Mesendoderm (in vitro differentiated cells): ENCODE measurements at places on chromosomes 13 and 19.
A peak's percentile ranks its signal among the peaks of the same experiment; 100 is the strongest.

DNA sequence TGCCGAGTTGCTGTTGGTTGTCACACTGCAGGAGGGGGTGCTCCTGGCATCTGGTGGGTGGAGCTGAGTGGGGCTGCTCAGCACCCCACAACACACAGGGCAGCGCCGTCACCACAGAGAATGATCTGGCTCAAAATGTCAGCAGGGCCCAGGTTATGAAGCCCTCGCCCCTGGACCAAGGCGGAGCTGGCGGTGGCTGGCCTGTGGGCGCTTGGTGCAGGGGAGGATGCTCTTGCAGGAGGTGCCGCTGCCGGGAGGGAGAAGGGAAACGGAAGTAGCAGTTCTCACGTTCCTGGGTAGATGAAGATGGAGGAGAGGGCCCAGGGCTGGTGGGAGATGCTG is 14.2 kb upstream of the LENG8 start:
- no peak for DNase-seq

DNA sequence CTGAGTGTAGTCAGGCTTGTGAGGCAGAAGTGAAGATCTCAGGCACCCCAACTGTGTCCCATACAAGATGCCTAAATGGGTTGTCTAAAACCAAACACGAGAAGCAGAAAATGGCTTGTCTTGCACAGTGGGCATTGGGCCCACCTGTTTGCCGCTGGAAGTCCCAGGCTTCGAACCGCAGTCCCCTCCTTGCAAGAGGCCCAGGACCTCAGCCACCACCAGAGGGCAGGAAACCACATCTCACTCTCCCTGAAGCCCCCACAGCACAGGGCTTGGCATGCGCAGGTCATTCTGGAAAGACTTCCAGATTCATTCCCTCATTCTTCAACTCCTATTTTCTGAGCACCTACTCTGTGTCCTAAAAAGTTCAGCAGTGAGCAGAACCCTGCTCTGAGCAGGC is 973.7 kb downstream of the UQCRFS1 start:
- peak; percentile 78 for DNase-seq

- peak; percentile 94 for DNase-seq
Observed at GRCh38 chr13:51797664-51798488, 6.1 kb downstream of the DHRS12 start.

DNA sequence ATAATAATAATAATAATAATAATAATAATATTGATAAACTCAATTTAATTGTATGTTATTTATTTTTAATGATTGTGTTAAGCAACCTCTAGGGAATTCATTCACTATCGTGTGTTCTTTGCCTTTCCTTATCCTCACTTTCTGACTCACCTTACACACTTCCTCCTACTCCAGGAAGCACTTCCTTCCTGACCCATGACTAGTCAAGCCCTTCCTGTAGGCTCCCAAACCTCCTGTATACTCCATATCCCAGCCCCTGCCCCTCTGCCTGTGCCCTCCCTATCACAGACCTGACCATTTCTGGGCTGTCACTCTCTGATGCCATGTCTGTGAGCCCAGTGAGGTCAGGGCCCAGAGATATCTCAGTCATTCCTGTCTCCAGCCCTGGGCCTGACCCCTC is 7.6 kb downstream of the LGALS4 start:
- DNase-seq = no peak

DNA sequence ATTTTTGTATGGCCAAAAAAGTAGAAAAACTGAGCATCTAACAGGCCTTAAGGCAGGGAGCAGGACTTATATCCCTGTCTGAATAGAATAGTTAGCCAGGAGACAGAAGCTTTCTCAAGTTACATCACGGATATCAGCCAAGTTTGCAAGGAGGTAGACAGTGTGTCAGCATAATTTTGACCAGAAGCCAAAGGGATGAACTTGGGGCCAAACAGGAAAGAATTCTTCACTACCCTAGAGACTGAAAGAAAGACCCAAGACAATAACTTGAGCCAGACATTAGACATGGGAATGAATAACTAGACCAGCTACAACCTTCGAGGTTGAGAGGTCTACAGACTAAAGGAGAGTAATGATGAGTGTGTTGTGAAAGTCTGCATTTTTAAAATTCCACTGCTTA is 48.1 kb upstream of the PCDH9 start:
- no peak for DNase-seq

- DNase-seq = no peak
Observed at GRCh38 chr19:15021286-15022007, 27.8 kb upstream of the CASP14 start.

DNA sequence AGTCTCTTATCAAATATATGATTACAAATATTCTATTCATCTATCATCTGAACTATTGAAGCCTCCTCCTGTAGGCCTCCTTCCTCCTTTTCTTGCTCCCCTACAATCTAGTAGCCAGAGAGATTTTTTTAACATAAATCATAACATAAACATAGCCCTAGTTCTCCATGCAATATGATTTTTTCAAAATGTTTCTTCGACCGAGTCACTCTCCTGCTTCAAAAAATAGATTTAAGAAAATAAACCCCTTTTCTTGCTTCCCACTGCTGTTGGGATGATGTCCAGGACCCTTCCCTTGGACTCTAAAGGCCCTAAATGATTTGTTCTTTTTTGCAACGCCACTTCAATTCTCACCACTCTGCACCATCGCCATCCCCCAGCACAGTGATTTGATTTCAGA is 319.7 kb upstream of the TSHZ3 start:
- no peak for DNase-seq

- no peak for DNase-seq
Observed at GRCh38 chr19:49806620-49806959, 6.5 kb downstream of the FUZ start.

GRCh38 chr13:66560991-66561390 is 669.1 kb downstream of the PCDH9 start:
- DNase-seq = no peak

DNA sequence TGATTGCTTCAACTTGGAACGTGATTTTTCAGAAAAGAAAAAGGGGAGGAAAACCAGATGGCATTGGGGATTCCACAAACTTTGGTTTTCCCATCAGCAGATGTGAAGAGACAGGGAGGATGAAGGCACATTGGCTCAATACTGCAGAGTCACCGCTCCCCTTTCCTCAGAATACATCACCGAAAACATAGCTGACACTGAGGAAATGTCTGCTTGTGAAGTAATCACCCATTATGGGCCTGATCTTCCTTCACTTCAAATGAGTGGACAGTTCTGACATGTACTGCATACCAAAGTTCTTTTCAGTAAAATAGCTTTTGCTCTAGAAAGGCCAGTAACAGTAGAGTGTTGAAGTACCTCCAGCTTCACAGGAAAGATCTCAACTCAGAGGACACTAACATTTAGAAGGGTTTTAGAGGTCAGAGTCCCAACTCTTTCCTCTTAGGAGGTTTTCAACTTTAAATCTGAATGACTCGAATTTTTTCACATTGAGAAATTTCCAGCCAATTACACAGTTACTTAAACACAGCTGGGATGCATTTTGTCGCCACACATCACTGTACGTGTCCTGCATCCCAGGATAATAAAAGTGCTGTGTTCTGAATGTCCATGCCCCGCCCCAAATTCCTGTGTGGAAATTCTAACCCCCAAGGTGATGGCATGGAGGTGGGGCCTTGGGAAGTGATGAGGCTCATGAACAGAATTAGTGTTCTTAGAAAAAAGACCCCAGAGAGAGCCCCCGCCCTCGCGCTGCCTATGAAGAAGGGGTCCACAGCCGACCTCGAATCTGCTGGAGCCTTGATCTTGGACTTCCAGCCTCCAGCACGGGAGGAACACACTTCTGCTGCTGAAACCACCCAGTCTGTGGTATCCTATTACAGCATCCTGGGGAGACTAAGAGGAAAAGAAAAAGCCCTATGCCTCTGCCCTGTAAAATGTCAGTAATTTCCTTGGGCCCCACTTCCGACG is 77.7 kb downstream of the COL4A1 start:
- no peak for DNase-seq

- DNase-seq = no peak
Observed at GRCh38 chr19:4386041-4386782, 14.1 kb downstream of the SH3GL1 start.

- DNase-seq = no peak
Observed at GRCh38 chr19:29535984-29536508, 10.3 kb downstream of the VSTM2B start.
